ENCODE measurements at places on chromosomes 1 and 21.

DNA sequence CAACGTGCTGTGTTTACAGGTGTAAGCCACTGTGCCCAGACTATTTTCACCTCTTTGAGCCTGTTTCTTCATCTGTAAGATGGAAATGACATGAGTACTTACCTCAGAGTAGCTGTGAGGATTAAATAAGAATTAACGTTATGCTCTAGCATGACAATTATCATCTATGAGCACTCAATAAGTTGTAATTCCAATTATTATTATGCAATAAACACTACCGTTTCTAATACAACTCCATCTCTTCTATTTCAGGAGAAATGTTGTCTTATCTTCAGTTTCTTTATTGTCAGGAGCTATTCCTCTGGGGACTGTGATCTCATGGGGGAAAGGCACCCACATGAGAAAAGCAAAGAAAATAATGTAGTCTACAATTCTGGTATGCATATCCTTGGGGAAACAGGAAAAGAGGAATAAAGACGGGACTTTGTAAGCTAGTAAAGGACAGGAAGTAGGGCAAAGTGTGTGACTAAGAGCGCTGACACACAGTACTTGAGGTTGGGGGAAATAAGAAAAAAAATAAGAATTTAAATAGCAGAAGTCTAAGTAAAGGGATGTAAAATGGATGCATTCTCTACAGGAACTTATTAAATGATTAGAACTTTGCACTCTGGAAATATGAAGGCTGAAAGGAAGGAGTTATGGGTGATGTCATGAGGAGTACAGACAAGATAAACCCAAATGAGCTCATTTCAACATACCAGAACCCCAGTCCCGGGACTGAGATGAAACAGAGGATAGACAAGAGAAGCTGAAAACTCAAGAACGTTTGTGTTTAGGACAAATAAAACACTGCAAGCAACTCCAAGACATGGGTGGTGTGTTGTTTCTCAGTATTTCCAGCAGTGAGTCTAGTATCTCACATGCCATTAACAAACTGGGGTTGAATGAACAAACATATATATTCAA lies 9.8 kb downstream of the PHC2 start:
- DNase-seq, result no peak

DNA sequence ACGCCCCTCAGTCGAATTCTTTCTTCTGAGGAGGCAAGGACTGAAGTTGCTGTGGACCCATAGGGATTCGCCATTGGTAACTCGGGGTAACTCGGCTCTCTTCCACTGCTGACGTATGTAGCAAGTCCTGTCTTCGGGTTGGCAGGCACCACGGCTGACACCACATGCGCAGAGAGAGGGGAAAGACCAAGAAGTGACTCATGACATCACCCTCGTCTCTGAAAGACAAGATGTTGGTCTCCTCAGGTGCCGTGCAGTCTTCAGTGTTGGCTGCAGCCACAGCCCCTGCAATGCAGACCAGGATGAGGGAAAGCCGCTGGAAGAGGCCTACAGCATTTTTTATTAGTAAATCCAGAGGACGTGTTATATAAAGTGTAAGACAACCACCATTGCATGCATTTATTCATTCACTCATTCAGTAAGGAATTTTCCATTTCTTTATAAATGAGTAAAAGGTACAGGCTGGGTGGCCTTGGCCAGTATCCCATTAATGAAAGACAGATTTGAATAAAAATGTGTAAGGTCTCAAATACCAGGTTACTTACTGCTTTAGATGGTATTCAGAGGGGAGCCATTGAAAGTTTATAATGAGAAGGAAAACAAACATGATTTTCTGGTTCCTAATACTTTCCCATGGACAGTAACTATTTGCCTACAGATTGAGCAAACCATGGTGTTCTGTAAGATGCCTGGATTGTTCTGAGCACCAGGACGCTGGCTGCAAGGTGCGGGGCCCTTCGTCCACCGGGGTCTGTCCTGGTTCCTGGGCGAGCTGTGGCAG lies 50.7 kb upstream of the IRF2BP2 start:
- no peak for DNase-seq

DNA sequence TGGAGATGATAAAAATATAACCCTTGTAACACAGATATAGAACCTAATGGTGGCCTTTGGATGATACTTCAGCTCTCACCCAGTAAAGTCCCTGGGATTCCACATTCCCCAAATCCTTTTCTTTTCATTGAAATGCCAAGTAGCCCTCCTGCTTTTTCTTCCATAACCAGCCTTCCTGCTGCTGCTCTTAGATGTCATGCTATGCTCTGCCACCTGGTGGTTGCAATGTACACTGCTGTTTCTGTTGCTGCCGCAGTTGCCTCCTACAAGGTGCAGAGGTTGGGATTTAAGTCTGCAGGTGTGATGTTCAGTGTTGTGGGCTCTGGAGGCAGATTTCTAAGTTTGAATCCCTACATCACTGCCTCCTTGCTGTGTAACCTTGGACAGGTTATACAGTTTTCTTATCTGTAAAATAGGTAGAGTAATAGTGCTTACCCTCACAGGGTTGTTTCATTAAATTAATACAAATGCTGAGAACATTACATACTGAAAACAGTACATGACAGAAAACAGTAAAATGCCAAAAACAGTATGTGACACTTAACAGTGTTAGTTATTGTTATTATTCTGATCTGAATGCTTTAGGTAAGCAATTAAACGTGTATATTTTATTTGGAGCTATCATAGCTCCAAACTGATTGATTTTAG lies 64.3 kb downstream of the CAMSAP2 start:
- peak; percentile 92 for DNase-seq

DNA sequence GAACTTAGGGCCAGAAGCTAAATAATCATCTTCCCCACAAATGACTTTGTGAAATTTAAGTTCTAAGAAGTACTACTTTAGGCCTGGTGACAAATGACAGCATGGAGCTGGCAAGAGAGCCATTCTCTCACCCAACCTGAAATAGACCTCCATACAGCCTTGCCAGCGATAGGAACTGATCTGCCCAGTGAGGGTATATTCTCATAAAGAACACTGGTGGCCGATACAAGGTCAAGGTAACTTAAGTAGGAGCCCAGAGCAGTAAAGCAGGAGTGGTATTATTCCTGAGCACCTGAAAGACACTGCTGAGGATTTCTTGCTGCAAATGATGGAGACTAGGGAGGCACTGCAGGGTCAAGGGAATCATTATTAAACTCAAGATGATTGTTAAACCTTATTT lies 2.6 kb upstream of the TTLL7 start:
- DNase-seq, result no peak

GRCh38 chr1:109396513-109396839 lies 1.2 kb downstream of the SORT1 start:
- no peak for DNase-seq

- no peak for DNase-seq
These were observed 19.6 kb upstream of the KCNQ4 start for GRCh38 chr1:40763742-40764532.

GRCh38 chr1:35201631-35202030 lies 8.7 kb upstream of the SFPQ start:
- DNase-seq, result no peak

GRCh38 chr1:116722016-116722838 lies 32.0 kb upstream of the CD2 start:
- DNase-seq, result no peak

GRCh38 chr1:97745912-97746311 lies 174.9 kb downstream of the DPYD start:
- DNase-seq, result no peak

GRCh38 chr1:61640531-61641530 lies 84.1 kb downstream of the TM2D1 start:
- peak; percentile 38 for DNase-seq

DNA sequence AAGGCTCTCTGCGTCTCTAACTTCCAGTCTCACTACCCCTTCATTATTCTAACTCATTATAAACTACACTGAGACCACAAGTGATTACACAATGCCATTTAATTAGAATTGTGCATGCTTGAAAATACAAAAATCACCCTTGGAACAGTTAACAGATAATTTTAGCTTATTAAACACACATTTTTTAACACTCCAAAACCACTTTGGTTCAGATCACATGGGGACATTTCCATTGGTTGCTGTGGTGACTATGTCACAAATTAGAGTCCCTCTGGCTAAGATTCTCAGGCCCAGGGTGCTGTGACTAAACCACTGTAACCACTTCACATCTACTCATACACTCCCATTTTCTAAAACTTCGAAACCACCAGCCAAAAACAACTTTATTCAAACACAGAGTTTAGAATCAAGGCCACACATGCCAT lies 43.0 kb downstream of the JAK1 start:
- no peak for DNase-seq

DNA sequence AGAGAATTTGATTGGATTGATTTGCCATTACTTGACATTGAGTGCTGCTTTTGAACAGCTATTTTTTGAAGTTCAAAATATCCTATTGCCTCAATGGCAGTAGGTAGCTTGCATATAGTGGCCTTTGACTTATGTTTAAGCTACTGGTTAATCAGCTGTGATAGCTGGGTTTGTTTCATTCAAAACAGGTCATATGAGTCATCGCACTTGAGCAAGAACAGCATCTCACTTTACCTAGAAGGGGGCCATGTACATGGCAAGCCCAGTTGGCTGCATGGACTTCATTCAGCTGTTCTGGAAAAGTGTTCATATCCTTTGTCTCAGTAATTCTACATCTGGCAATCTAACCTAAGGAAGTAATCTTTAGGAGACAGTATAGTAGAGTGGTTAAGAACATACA lies 29.0 kb upstream of the ARID1A start:
- no peak for DNase-seq

DNA sequence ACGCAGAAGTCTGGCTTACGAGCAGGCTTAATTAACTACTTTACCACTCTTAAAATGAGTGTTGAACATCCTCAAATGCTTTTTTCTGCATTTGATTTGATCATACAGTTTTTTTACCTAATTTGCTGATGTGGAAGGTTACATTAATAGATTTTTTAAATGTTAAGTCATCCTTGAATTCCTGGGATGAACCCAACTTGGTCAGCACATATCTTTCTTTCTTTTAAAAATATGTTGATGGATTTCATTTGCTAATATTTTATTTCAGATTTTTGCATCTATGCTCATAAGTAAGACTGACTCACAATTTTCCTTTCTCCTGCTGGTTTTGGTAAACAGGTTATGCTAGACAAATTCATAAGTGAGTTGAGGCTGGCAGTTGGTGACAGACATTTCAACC lies 82.9 kb downstream of the LHX4 start:
- no peak for DNase-seq

DNA sequence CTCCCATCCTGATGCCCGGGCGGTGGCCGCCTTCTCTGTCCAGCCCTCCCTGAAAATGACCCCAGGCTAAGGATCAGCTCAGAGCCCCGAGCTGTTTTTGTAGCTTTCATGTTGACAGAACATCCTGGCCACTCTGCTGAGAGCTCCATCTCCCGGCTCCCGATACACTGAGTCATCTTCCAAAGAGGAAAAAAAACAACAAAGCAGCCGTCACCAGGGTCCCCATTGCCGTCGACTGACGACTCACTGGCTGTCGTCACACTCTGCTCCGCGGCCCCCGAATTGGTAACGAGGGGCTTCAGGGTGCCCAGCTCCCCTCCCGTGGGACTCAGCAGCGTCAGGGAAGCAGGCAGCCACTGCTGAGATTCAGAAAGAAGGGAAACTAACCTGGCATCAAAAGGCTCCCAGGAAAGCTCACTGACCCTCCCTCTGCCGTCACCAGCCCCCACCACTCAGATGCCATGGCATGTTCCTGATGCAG lies 67.2 kb downstream of the CD46 start:
- no peak for DNase-seq

- DNase-seq, result no peak
These were observed 21.1 kb upstream of the CDC42 start for GRCh38 chr1:22031214-22031962.

- DNase-seq, result no peak
These were observed 8.6 kb downstream of the ZNF496 start for GRCh38 chr1:247322849-247323586.

- no peak for DNase-seq
These were observed 7.5 kb downstream of the HES4 start for GRCh38 chr1:992362-992761.

Measured in eye (tissue), 1 donor.